Esophagus squamous epithelium (tissue), 5 donors: ENCODE measurements at places on chromosomes 1 and 21. TPM values are rescaled to one million over a fixed set of nuclear protein-coding genes. Genes with fewer than 3 reads are reported as not detected.
A peak's percentile ranks its signal among the peaks of the same experiment; 100 is the strongest.

GRCh38 chr1:41072051-41072450 is 50.5 kb upstream of the SLFNL1 start:
- H3K36me3 ChIP-seq, result no peaks in the 10 kb centered on the region
- no peaks in the 10 kb centered on the region for H3K27me3 ChIP-seq
- H3K27ac ChIP-seq, result no peak overlapping the region
- no peak for DNase-seq
- H3K4me3 ChIP-seq, result no peak overlapping the region

The RXRG gene
- 0.38 TPM for total RNA-seq

The CXADR gene
- 74.8 TPM for total RNA-seq

DNA sequence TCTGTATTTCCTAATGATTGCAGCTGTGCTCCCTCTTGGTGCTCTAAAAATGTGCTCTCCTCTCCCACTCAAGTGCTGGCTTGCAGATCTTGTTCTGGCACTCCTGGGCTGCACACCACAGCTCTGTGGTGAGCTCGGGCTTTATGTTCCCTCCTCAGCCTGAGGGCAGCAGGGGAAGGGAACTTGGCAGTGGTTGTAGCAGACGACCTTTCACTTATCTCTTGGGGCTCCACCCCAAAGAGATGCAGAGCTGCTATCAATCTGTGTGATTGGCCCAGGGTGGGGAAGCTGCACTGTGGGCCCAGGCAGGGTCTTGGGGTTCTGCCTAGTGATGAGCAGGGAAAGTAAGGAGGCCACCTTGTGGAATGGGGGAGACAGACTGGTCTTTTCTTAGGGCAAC is 143.5 kb upstream of the GORAB start:
- H3K4me3 ChIP-seq, result no peak overlapping the region
- H3K27ac ChIP-seq, result no peak overlapping the region

The EDARADD gene
- 4.6 TPM for total RNA-seq

DNA sequence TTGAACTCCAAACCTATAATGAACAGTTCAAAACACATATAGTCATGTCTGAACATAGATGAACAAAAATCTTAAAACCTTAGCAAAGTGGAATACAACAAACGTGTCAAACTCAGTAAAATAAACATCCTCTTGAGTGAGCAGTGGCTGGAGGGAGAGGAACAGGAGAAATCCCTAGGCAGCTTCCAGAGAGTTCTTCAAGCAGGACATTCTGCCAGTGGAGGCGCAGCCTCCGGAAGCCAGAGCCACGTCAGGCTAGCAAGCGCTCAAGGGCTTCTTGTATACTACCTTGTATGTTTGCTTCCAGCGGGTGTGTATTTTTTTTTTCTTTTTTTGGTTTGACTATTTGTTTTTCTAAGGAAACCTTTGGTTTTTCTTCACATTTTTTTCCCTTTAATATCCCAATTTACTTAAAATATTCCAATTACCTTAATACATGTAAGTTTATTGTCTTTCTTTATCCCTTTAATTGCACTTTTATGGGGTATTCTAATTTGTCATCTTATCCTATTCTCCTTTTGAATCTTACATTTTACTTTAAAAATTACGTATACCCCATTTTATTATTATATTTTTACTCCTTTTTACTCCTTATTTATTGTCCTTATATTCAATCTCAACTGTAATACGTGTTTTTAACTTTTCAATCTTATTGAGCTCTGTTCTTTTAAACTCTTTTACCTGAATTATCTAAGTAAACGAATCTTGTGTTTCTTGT is 42.0 kb downstream of the COLGALT2 start:
- no peaks in the 10 kb centered on the region for H3K36me3 ChIP-seq
- H3K27me3 ChIP-seq, result no peaks in the 10 kb centered on the region
- H3K4me3 ChIP-seq, result no peak overlapping the region
- no peaks in the 10 kb centered on the region for H3K4me1 ChIP-seq
- H3K27ac ChIP-seq, result no peak overlapping the region
- no peak for DNase-seq

- H3K4me3 ChIP-seq, result no peak overlapping the region
- peak overlapping the region; percentile 59 for H3K27ac ChIP-seq
- no peaks in the 10 kb centered on the region for H3K36me3 ChIP-seq
- H3K4me1 ChIP-seq, result peaks cover 8% of the 10 kb centered on the region
- DNase-seq, result no peak
These were observed 157.1 kb upstream of the NRIP1 start for GRCh38 chr21:15221799-15222386.

DNA sequence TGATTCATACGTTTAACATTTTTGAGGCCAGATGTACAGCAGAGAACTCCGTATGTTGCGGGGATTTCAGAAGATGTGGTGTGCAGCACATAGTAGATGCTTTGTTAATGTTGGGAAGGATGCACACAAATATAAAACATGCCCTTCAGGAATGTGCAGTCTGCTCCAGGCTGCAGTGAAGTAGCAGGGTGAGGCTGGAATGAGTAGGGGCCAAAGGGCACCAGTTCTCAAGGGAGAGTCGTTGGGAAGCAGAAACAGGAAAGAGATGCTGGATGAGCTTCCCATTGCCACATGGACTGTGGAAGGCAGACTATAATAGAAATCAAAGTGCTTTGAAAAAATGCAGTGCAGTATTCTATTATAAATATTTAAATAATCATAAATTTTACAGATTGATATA is 126.9 kb downstream of the NOS1AP start:
- H3K4me3 ChIP-seq, result no peak overlapping the region
- no peaks in the 10 kb centered on the region for H3K4me1 ChIP-seq
- H3K27me3 ChIP-seq, result no peaks in the 10 kb centered on the region

DNA sequence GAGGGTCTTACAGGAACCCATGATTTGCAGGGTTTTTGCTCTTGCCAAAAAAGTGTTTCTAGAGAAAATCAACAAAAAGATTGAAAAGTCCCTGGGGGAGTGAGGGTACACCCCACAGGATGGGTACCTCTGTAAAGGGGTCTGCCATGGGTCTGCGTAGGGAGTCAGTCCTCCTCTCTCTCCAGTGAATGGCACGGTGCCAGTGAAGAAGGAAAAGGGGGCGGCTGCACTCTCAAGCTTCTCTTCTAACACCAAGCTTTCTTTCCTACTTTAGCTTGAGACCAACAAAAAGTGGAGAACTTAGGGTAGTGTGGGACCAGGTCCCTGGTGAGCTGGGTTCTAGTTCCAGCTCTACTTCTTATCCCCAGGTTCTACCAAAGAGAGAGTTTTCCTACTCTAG is 87.4 kb downstream of the GLUL start:
- H3K27me3 ChIP-seq, result no peaks in the 10 kb centered on the region
- H3K27ac ChIP-seq, result peak overlapping the region; percentile 37
- no peak for DNase-seq
- no peak overlapping the region for H3K4me3 ChIP-seq
- H3K36me3 ChIP-seq, result no peaks in the 10 kb centered on the region

The SH2D1B gene
- total RNA-seq, result 0.66 TPM

The LCE1F gene
- not detected for total RNA-seq
